ENCODE measurements at places on chromosomes 12 and 14. TPM values are rescaled to one million over a fixed set of nuclear protein-coding genes. Genes with fewer than 3 reads are reported as not detected.
A peak's percentile ranks its signal among the peaks of the same experiment; 100 is the strongest.

Gene NPAS3
- 7.1 TPM for total RNA-seq

GRCh38 chr14:100850841-100851585 lies 25.1 kb downstream of the MEG3 start:
- DNase-seq, result no peak

DNA sequence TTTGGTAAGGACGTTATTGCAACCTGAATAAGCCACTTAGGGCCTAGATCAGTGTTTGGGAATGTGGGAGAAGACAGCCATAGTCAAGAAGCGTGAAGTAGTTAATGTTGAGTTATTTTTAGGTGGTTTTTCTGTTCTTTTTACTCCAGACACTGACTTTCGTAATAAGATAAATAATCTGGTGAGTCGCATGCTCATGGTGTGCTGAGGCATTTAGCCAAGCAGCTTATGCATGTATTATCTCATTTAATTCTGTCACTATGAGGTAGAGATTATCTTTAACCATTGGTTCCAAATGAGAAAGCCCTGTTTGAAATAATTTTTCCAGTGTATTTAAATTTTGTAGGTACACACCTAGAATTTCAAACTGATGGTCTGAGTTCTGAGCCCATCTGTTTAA lies 67.3 kb downstream of the RCOR1 start:
- no peak for DNase-seq

DNA sequence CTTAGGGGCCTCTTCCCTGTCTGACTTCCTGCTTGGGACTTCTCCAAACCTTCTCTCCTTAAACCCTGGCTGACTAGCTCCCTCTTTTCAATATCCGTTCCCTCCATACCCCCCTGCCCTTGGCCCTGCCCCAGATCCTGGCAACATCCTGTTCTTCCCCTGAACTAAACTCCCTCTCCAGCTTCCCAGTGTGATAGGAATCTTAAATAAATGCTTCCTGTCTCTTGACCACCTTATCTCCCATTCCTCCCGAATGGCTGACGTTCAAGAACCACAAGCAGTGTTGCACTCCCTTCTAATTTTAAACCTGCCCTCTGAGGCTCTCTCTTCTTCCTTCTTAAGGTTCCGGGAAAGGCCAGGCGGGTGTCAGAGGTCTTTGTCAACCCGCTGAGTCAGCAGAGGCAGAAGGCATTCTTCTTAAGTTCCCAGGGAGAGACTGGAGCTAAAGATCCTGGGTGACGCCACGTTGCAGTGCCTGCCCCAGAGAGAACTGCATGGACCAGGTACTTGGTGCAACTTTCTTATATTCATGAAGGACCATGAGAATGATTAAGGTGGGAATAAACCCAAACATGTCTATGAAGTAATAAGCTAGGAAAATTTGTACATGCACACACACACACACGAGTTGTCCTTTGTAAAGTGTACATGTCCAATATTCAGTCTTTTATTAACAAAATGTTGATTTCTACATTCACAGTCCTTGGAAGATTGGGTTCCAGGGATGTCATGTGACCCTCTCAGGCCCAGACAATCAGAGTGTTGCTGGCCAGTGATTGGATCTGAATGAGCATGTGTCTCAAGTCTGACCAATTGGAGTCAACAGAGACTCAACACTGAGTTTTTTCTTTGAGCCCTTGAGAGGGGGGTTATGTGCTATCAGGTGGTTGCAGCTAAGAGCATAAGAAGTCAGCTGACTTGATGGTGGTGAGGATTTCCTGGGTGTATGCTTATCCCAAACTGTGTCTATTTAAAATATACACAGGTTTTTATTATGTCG lies 420.2 kb upstream of the TBX3 start:
- DNase-seq, result peak; percentile 54

- no peak for DNase-seq
Measured at GRCh38 chr12:116777245-116777644, 39.1 kb downstream of the RNFT2 start.

DNA sequence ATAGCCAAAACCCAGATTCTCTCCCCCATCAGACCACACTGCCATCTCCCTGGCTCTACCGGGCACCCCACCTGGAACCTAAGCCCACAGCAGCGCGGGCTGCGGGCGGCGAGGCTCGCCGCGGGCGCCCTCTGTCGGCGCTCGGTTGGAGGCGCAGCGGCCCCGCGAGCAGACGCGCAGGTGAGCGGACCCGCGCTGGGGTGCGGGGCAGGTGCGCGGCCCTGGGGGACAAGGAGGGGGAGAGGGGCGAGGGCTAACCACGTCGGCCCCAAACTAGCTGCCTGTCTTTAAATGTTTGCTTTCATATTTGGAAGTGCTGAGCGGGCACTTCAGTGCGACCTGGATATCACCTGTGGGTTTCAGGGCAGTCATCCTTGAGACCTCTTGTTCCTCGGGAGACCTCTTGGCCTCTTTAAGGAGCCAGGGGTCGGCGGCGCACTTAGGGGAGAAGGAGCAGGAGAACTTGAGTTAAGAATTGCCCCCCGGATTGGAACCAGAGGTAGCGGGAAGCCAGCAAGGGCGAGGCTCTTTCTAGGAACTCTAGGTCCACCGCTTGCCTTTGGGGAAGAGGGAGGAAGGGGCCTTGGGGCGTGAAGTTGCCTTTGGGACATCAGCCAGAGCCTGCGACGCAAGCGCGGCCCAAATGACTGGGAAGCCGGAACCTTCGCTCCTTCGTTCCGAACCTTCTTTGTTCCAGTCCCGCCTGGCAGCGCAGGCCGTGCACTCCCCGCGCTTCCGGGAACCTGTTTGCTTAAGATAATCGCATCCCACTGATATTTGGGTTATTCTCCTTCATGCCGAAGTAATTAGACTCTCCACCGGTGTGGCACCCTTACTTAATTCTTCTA lies 78.7 kb downstream of the NEDD1 start:
- no peak for DNase-seq

GRCh38 chr14:50542941-50543418 lies 10.6 kb upstream of the MAP4K5 start:
- no peak for DNase-seq

Data from urinary bladder (tissue), 4 donors.